ENCODE measurements at places on chromosomes 2 and 18.

GRCh38 chr2:140550821-140551220, 1580.0 kb downstream of the LRP1B start:
- DNase-seq, result no peak

- no peak for DNase-seq
Observed at GRCh38 chr2:126678269-126679065, 22.5 kb downstream of the GYPC start.

- DNase-seq, result no peak
Observed at GRCh38 chr2:197197895-197198311, 112.7 kb downstream of the ANKRD44 start.

DNA sequence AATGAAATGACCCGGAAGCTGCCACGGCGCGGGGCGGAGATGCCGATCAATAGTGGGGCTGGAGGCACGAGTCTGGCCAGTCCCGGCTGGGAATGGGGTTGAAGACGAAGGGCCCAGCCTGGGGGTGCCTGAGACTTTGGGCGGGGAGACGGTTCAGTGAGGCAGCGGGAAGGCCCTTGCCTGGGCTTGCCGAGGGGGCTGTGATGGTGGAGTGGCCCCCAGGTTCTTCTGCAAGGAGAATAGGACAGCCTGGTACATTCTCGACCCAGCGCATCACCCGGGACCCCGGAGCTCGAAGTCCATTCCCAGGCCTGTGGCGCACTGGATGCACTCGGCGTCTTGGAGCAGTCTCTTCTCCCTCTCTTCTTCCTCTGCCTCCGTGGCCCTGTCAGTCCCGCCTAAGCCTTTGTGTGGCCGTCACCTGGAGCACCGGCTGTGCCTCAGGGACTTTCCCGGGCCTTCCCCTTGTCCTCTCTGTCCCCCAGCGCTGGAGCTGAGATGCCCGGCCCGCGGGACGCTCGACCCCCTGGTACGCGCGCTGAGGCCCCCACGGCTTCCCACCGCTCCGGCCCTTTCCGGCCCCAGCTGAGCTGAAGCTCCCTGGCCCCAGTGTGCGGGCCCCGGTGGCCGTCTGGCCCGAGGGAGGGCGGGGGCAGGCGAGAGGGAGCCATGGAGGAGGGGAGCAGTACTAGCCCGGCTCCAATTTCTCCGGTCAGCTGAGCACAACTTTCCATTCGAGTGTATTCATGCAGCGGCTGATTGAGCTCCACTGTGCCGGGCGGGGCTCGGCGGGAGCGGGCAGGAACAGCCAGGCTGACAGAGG, 8.0 kb downstream of the SIX3 start:
- no peak for DNase-seq

GRCh38 chr2:62408241-62408677, 97.7 kb downstream of the TMEM17 start:
- DNase-seq, result no peak

- no peak for DNase-seq
Observed at GRCh38 chr2:203551778-203552177, 16.7 kb upstream of the RAPH1 start.

- DNase-seq, result no peak
Observed at GRCh38 chr2:178195390-178196166, 1.3 kb downstream of the OSBPL6 start.

GRCh38 chr18:46013484-46014189, 46.5 kb upstream of the EPG5 start:
- DNase-seq, result no peak

GRCh38 chr2:62313449-62314227, 117.7 kb downstream of the B3GNT2 start:
- DNase-seq, result no peak

- no peak for DNase-seq
Observed at GRCh38 chr2:41038408-41038807, 586.5 kb upstream of the SLC8A1 start.

DNA sequence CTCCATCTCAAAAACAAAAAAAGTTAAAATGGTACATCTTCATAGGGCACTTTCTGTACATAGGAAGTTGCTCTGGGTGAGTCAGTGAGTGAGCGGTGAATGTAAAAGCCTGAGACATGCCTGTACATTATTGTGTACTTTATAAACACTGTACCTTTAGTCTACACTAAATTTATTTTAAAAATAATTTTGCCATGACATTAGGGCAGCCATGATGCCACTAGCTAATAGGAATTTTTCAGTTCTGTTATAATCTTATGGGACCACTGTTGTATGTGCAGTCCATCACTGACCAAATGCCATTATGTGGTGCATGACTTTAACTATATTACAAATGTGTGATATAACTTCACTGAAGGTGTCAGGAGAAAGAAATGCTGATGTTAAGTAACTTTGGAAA, 11.0 kb upstream of the TXNDC2 start:
- no peak for DNase-seq

DNA sequence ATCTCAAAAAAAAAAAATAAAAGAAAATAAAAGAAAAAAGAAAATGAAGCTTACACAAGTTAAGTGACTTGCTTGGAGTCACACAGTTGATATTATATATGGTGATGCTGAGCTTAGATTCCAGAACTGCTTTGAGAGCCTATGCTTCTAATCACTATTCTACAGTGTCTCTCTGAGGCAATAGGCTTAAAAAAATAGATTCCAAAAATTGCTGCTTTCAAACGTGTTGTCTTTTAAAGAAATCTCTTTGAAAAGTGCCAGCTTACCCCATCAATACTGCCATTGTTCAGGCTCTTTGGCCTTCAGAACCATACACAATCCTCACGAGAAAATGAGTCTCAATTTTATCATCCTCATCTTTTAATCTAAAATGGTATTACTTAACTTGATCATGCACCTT, 102.6 kb downstream of the CDK15 start:
- no peak for DNase-seq

GRCh38 chr2:120893811-120894584, 158.3 kb downstream of the GLI2 start:
- no peak for DNase-seq

- DNase-seq, result no peak
Observed at GRCh38 chr2:237118561-237119155, 33.0 kb downstream of the COPS8 start.

DNA sequence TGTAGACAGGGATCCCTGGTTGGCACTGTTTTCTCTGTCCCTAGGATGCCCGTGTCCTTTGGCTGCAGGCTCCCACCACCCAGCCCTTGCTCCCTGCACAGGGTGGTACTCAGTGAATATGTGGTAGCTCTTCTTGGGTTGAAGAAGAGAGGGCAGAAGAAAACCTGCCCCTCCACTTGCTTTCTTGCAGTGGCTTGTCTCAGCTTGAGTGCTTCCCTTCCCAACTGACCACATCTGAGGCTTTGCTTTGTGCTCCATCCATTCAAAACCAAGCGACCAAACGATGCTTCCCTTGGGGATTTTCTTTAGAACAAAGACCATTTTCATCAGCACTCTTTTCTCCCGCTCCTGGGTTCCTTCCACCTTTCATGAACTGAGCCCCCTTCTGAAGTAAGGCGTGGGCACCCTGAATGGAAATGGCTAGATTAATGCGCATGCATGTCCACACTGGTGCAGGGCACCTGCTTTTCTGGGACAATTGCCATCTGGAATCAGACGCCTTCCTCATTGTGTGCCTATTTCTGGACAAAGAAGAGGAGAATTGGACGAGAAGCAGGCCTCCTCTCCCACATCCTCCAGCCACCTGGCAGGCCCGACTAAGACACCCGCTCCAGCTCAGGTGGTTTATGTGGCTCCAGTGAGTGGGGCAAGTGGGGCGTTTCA, 59.1 kb downstream of the ARL4C start:
- peak; percentile 82 for DNase-seq

- DNase-seq, result no peak
Observed at GRCh38 chr2:182852801-182853200, 13.6 kb downstream of the FRZB start.

GRCh38 chr18:8657873-8658470, 47.4 kb upstream of the MTCL1 start:
- DNase-seq, result peak; percentile 40

DNA sequence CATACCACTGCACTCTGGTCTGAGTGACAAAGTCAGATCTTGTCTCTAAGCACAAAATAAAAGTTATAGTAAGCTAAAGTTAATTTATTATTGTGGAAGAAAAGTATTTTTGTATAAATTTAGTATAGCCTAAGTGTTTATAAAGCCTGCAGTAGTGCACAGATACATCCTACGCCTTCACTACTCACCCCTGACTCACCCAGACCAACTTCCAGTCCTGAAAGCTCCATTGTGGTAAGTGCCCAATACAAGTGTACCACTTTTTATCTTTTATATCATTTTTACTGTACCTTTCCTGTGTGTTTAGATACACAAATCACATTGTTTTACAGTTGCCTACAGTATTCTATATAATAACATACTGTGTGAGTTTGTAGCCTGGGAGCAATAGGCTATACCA, 57.5 kb downstream of the UBE2E3 start:
- DNase-seq, result no peak

GRCh38 chr2:212998626-212999359, 152.6 kb downstream of the IKZF2 start:
- no peak for DNase-seq

DNA sequence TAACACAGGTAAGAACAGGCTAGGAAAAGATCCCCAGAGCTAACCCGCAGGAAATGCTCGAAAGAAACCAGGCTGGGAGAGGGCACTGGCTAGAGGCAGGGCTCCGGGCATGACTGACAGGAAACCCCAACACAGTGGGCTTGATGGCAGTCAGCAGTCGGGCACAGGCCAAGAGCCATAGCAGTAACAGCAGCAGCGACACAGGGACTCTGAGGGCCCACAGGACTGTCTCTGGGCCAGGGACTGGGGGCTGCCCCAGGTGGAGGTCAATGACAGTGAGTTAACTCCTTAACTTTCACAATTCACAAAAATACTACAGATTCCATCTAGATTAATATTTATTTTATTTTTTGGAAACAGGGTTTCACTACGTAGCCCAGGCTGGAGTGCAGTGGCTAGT, 37.3 kb upstream of the ASPRV1 start:
- no peak for DNase-seq

- DNase-seq, result no peak
Observed at GRCh38 chr2:23653326-23653725, 268.3 kb downstream of the KLHL29 start.

DNA sequence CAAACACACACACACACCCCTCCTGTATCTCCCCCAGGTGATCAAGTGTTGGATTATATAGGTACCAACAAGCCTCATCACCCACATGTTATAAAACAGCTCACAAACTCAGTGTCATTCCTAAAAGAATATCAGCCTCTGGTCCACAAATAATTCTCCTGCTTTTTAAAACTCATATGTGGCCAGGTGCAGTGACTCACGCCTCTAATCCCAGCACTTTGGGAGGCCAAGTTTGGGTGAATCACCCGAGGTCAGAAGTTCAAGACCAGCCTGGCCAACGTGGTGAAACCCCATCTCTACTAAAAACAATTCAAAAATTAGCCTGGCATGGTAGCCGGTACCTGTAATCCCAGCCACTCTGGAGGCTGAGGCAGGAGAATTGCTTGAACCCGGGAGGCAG, 87.8 kb downstream of the LRATD1 start:
- DNase-seq, result no peak

DNA sequence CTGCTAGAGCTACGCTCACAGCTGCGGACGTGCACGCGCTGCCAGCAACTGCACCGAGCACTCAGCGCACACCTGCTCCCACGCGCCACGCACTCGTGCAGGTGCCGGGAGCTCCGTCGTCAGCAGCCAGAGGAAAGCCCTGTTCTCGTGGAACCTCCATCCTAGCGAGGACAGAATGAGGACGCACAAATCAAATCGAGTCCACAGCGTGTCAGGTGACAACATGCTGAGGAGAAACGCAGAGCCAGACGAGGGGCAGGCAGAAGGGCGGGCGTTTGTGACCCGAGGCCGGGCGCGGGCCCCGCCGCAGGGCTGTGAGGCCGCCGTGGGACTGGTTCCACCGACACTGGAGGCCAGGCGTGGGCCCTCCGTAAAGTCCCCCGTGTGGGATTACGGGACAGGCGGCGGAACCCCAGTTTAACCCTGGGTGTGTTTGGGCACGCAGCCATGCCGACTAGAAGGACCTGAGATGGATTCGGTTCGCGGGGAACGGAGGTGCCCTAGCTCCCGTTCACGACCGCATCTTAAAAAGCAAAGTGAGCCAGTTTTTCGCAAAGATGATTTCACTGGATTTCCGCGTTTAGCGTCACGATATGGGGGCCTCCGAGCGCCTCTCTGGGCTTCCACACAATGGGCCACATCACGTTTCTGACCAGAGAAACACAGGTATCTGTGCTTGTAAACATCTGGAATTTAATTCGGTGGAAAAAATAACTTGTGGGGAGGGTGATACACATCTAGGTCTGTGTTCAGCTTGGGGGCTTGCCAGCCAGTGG, 26.9 kb upstream of the ALKAL2 start:
- no peak for DNase-seq

DNA sequence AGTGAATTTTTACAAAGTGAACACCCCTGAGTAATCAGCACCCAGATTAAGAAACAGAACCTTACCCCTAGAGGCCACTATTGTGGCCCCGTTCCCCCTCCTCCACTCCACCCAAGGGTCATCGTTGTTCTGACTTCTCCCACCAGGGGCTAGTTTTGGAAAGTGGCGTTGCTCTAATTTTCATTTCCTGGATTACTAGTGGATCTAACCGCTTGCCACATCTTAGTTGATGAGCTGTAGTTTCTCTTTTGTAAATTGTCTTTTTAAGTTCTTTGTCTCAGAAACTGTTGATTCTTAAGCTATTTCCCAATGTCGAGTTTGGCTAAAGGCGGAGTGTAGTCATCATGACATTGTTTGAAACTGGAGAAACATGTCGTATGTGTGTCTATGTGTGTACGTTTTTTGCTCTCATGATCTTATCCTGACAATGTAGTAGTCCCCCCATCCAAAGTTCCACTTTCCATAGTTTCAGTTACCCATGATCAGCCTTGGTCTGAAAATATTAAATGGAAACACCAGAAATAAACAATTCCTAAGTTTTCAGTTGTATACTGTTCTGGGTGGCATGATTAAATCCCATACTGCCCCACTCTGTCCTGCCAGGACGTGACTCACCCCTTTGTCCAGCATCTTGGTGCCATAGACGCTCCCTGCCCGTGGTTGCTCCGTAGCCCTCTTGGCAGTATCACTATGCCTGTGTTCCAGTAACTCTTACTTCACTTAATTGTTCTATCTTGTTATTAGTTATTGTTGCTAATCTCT, 71.0 kb upstream of the SP3 start:
- no peak for DNase-seq

DNA sequence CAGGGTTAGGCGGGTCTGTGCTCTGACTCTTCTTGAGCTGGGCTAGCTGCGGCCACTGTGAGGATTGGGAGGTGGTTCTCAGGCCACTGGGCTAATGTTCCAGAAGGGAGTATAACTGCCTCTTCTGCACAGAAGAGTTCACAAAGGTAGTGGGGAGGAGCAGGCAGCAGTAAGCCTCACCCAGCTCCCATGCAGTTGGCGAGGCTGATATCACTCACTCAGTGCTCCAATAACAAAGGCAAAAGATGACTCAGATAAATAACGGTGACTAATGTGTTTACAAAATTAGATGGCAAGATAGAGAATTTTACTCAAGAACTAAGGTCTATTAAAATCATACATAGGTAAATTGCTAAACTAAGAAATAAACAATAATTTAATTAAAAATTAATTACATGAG, 174.2 kb upstream of the TMEM200C start:
- no peak for DNase-seq

Data from NCI-H2081 (cell line).